Brain pericyte (primary cell): ENCODE measurements at places on chromosomes 2 and 18.

DNA sequence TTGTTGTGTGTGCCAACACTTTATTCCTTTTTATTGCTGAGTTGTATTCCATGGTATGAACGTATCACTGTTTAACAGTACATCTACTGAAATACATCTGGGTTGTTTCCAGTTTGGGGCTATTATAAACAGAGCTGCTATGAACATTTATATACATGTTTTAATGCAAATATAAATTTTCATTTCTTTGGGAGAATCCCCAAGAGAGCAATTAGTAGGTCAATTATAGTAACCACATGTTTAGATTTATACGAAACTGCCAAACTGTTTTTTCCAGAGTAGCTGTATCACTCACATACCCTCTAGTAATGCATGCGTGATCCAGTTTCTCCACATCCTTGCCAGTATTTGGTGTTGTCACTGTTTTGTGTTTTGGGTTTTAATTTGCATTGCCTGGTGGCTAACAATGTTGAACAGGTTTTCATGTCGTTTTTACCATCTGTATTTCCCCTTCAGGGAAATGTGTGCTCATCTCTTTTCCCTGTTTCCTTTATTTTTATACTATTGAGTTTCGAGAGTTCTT, 81.0 kb downstream of the TMEM131 start:
- no peak for DNase-seq

GRCh38 chr18:22504251-22505030, 86.7 kb upstream of the CTAGE1 start:
- no peak for DNase-seq

GRCh38 chr2:240597419-240598181, 11.1 kb downstream of the CAPN10 start:
- DNase-seq = no peak

- no peak for DNase-seq
Measured at GRCh38 chr2:48173141-48173540, 266.8 kb upstream of the FBXO11 start.

- no peak for DNase-seq
Measured at GRCh38 chr2:45806563-45807358, 155.3 kb downstream of the PRKCE start.

GRCh38 chr2:21429747-21430146, 306.0 kb downstream of the TDRD15 start:
- DNase-seq = no peak

DNA sequence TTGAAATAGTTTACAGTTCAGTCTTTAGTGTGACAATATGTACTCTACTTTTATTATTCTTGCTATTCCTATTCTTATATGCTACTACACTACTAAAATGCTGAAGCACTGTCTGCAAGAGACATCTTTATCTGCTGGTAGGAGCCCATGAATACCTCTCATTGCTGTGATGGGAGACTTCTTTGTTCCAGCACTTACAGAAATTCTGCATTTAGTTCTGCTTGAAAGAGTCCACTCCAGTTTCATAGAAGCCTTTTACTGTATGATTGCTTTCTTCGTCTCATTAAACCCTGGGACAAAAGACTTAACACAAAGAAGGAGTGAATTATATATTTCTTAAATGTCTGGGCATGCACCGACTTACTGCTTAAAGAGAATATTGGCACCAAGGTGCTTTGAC, 272.7 kb downstream of the CD226 start:
- DNase-seq = no peak

GRCh38 chr2:52113338-52113737, 1081.4 kb upstream of the NRXN1 start:
- DNase-seq = no peak

DNA sequence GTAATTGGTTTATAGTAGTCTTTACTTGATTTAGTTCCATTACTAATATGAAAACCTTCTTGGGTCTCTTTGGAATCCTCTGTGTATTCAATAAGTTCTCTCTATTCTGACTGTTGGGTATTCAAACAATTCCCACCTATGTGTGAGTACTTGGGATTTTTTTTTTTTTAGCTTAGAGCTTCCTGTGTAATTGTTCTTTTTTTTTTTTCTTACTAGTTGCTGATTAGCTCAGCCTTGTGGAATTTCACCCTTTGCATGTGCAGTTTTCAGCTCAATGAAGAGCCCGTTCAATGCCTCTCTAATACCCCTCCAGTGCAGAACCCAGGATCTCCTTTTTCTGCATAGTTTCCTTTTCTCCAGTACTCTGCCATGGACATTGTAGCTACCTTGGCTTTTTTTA, 339.1 kb upstream of the GALNT5 start:
- DNase-seq = no peak
